ENCODE measurements at places on chromosomes 4 and X.
A peak's percentile ranks its signal among the peaks of the same experiment; 100 is the strongest.

DNA sequence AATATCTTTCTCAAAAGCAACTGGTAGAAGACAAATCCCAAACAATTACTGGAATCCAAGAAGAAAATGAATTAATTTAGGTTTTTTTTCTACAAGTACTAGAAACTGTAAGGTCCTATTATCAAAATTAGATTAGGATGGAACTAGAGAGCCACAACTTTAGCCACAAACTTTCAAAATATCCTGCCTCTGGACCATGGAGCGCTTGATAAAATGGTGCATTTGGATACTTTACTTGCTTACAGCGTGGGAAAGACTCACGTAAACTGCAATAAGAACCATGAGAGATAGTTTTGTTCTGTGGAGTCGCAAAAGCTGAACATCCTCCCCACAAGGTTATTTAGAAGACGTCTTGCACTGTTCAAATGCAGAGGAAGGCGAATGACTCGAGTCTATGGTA is at the start of gene DCAF8L2:
Gene DCAF8L2 (plus strand): TSS at position 301 of the 400 bp plus-strand sequence. CDS start 156,552 bp downstream, outside the sequence.
- H3K36me3 ChIP-seq: no peaks in the 10 kb centered on the region
- no peak within 1 kb of the TSS for H3K27ac ChIP-seq
- H3K27me3 ChIP-seq: no peaks in the 10 kb centered on the region
- H3K4me1 ChIP-seq: no peaks in the 10 kb centered on the region

DNA sequence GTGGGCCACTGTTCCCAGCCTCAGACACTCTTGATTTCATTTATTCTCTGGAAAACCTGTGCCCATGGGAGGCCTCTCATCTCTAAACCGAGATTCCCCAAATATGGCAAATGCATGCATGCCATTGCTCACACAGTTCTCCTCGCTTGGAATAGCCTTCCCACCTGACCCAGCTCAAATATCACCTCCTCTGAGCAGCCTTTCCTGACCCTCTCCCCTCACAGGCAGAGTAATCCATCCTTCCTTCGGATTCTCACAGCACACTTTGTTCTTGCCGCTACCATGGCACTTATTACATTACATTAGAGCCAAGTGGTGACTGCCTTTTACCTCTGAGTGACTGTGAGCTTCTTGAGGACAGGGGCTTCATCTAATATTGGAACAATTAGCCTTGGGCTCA is 209.5 kb downstream of the HS6ST2 start:
- H3K36me3 ChIP-seq: no peaks in the 10 kb centered on the region
- H3K27ac ChIP-seq: no peak overlapping the region
- no peak overlapping the region for H3K4me3 ChIP-seq
- H3K4me1 ChIP-seq: peaks cover 20% of the 10 kb centered on the region
- H3K27me3 ChIP-seq: peaks cover 37% of the 10 kb centered on the region
- no peak for DNase-seq

- no peaks in the 10 kb centered on the region for H3K4me1 ChIP-seq
- H3K27me3 ChIP-seq: peaks cover 11% of the 10 kb centered on the region
- H3K4me3 ChIP-seq: no peak overlapping the region
- DNase-seq: no peak
- H3K27ac ChIP-seq: no peak overlapping the region
Observed at GRCh38 chrX:14948691-14949090, 75.5 kb downstream of the MOSPD2 start.

DNA sequence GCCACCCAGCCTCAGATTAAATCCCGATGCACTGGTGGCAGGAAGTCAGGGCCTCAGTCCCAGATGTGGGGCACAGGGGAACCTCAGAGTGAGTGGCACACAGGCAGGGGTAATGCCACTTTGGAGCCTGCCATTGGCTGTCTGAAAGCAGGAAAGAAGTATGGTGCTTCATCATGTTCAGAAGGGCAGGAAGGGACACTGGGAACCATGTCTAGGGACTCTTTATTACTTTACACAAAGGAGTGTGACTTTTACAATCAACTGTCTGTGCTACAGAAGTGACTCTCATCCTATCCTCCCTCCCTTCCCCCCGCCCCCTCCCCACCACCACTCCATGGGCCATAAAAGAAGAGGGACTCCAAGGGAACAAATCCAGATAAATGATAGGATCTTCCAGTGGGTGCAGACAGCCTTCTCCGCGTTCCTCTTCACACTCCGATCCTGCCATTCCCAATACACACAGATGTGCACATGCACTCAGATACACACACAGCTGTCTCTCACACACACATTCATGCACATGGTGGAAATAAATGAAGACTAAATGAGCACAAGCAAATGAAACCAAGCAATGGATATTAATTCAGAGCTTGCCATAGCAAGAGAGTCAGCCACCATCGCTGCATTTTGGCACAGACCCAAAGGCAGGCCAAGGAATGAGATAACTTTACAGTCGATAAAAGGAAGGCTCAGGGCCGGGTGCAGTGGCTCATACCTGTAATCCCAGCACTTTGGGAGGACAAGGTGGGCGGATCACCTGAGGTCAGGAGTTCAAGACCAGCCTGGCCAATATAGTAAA is 2.5 kb upstream of the TMEM154 start:
- no peak overlapping the region for H3K4me3 ChIP-seq
- H3K4me1 ChIP-seq: peaks cover 43% of the 10 kb centered on the region
- peak overlapping the region; percentile 32 for H3K27ac ChIP-seq
- no peaks in the 10 kb centered on the region for H3K36me3 ChIP-seq

GRCh38 chr4:99586797-99587196 is 12.2 kb downstream of the MTTP start:
- H3K27me3 ChIP-seq: peaks cover 22% of the 10 kb centered on the region
- H3K27ac ChIP-seq: no peak overlapping the region

DNA sequence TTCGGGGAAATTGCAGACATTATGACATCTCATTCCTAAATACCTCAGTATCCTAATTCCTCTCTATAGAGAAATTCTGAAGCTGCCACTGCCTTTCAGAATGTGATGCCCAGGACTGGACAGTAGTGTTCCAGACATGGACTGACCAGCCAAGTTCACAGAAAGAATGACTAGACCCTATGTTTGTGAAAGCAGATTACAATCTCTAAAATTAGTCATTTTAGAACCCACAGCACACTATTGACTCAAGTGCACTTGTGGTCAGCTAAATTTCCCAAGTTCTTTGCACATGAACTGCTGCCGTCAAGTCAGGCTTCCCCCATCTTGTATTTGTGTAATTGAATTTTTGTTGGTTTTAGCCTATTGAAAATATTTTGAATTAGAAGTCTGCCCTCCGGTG is 81.0 kb upstream of the ESX1 start:
- no peak for DNase-seq
- peaks cover 9% of the 10 kb centered on the region for H3K27me3 ChIP-seq
- H3K4me1 ChIP-seq: no peaks in the 10 kb centered on the region
- no peak overlapping the region for H3K27ac ChIP-seq
- no peak overlapping the region for H3K4me3 ChIP-seq

GRCh38 chrX:111445485-111445884 is 33.5 kb upstream of the DCX start:
- H3K4me1 ChIP-seq: no peaks in the 10 kb centered on the region
- no peak for DNase-seq
- H3K36me3 ChIP-seq: no peaks in the 10 kb centered on the region
- H3K4me3 ChIP-seq: no peak overlapping the region

- no peaks in the 10 kb centered on the region for H3K27me3 ChIP-seq
- no peak overlapping the region for H3K4me3 ChIP-seq
- no peaks in the 10 kb centered on the region for H3K4me1 ChIP-seq
Observed at GRCh38 chr4:90211174-90211573, 84.0 kb downstream of the CCSER1 start.

GRCh38 chr4:971666-972500 is 1.5 kb downstream of the DGKQ start:
- peaks cover 16% of the 10 kb centered on the region for H3K4me1 ChIP-seq
- DNase-seq: no peak
- no peak overlapping the region for H3K27ac ChIP-seq
- H3K4me3 ChIP-seq: peak overlapping the region; percentile 84
- no peaks in the 10 kb centered on the region for H3K36me3 ChIP-seq

- no peak for DNase-seq
- no peaks in the 10 kb centered on the region for H3K27me3 ChIP-seq
- H3K36me3 ChIP-seq: no peaks in the 10 kb centered on the region
- peaks cover 32% of the 10 kb centered on the region for H3K4me1 ChIP-seq
Observed at GRCh38 chrX:80765220-80765625, 44.5 kb downstream of the BRWD3 start.

- no peaks in the 10 kb centered on the region for H3K27me3 ChIP-seq
- no peaks in the 10 kb centered on the region for H3K36me3 ChIP-seq
- no peak overlapping the region for H3K4me3 ChIP-seq
- H3K4me1 ChIP-seq: no peaks in the 10 kb centered on the region
Observed at GRCh38 chrX:47229427-47229826, 3.4 kb upstream of the USP11 start.

Measured in natural killer cell treated with Interleukin-12 subunit alpha and Interleukin-12 subunit beta and Interleukin-15 and Interleukin-18, amount 100 ng/mL, for 72 hours (primary cell).